Cortex of kidney (tissue), 1 donor: ENCODE measurements at places on chromosomes 1 and 21.

DNA sequence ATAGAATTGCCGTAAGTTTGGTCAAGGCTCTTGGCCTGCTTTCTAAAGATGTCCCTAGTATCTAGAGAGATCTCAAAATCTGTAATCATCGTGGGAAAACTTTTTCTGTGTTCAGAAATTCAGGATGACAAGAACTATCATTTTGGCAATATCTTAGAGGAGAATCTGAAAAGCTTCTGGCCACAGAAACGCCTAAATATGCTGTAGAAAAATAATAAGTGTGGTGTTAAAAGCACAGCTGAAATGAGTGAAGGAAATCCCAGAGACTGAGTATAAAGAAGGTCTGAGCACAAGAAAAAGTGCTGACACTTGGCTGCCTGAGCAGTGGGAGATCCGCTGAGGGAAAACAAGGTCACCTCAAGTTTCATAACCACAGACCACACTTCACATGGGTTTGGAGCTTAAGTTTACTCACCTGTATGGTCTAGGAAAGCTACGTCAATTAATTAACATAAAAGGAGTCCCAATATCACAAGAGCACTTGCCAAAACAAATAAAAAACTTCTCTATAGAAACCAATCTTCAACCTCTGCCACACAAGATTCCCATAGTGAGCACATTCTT is 235.2 kb upstream of the IRF2BP2 start:
- DNase-seq, result no peak

DNA sequence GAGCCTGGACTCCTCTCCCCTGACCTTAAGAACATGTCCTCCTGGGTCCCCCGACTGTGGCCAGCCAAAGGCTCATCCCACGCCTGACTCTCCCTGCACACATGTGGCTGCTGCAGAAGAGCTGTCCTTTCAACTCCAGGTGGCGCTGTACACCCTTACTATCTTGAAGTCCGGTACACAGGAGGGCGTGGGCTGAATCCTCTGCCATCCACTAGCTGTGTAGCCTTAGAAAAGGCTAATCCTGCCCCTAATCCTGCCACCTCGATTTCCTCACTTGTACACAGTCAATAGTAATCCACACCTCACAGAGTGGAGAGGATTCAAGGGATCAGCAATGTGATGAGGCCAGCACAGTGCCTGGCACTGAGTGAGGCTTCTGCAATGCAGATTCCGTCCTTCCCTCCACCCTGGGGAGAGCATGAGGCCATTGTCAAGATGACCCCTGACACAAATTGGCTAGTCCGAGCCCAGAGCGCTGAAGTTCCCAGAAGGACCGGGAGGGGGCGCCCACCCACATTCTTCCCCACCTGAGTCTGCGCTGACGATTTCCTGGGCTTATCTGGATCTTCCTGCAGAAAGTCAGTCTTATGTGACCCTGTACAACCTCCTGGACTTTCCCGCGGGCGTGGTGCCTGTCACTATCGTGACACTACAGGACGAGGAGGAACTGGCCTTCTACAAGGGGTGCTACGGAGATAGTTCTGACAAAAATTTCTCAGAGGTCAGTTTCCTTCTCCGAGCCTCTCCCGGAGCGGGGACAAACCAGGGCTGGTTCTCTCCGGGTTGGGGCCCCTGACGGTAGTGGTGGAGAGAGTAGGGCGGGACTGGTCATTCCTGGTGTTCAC is 47.1 kb upstream of the DMBX1 start:
- no peak for DNase-seq

DNA sequence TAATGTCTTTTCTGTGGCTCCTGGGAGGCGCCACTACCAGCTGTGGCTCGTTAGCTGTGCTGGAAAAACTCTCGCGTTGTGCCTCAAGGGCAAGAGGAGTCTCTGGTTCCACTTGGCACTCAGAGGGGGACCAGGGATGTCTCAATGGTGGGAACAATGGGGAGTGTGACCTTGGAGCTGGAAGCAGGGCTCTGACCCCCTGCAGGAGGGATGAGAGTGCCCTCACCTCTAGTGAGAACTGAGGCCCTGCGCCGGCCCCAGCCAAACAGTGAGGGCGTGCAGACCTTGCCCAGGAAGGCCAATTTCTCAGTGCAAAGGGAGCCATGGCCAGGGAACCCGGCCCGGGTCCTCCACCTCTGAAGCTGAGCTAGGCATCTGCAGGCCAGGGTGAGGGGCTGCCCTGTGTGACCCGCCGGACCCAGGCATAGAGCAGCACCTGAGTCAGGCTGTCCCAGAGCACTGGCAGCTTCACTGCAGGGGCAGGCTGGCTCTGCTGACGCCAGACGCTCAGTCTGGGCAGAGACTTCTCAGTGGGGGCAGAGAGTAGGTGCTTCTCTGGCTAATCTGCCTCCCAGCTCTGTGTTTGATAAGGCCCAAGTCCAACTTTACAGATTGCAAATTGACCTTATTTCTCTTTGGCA is 1.8 kb downstream of the RD3 start:
- no peak for DNase-seq

DNA sequence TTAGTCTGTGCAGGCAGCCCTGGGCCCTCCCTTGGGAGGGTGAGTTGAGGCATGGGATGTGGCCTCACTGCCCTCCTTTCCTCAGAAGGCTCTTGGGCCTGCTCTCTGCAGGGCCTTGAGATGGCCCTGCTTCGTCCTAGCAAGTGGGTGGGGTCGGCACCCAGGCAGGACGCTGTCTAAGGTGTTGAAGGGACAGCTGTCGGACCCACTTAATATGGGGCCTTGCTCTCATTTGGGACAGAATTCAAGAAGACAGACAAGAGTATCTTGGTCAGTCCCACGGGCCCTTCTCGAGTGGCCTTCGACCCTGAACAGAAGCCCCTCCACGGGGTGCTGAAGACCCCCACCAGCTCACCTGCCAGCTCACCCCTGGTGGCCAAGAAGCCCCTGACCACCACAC is 26.0 kb upstream of the PDXK start:
- no peak for DNase-seq

DNA sequence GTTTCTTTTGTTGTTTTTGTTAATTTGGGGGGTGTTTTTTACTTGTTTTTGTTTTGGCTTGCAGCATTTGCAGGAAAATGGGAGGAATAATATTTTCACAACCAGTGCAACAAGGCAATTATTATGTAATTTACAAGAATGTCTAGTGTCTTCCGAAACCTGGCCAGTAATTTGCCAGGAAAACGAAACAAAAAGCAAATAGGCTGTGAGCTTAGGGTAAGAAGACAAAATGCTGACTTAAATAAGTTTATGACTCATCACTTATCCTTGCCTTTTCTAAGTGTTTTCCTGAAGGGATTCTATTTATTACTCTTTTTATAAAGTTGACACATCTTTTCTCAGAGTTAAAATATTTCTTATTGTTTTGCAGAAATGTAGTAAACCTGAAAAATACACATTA is 49.8 kb downstream of the KCNT2 start:
- no peak for DNase-seq

DNA sequence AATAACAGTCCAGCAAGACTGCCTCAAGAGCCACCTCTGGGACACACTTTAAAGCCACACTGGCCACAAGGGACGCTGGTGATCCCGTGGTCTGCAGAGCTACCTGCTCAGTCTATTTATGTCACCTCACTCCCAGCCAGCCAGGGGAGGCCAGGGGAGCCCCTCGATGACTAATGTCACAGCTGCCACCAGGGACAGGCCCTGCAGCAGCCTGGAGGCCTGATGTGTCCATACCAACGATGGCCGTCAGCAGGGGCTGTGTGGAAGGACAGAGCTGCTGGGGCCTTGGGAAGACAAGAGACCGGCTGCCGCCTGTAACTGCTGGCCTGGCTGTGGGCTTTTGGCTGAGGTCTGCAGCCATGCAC is 71.0 kb downstream of the SIK1 start:
- no peak for DNase-seq

- no peak for DNase-seq
Measured at GRCh38 chr1:234970401-234970730, 158.3 kb downstream of the TOMM20 start.

- no peak for DNase-seq
Measured at GRCh38 chr1:155984341-155984740, 6.0 kb upstream of the ARHGEF2 start.

DNA sequence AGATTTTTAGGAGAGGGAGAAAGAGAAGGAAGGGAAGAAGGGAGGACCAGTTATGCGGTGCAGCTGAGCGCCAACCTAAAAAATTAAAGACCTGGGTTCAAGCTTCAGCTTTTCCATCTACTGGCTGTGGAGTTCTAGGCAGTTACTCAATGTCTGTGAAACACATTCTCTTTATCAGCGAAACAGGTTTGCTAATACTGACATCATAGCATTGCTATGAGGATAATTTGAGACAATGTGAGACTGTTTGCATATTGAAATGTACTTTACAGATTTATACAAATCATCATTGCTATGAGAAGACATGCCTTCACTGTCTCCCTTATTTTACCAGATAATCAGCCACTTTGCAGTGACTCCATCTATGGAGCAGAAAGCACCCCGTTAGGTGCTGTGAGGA is 222.9 kb upstream of the SGIP1 start:
- no peak for DNase-seq

DNA sequence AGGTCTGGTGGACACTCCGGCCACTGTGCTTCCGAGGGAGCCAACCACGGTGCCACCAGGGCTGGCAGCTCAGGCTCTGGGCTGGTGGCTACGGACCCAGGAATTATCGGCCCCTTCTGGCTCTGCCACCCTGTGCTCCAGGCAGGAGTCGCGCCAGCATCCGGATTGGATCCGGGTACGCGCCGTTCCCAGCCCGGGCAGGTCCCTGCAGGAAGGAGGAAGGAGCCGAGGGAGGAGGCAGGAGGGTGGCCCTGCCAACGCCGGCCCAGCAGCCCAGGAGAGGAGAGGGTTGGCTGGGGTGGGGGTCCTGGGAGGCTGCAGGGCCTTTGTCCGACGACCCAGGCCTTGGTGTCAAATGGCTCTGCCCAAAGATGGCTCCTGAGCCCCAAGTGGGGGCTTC is 160.5 kb downstream of the CASZ1 start:
- no peak for DNase-seq

GRCh38 chr1:31199949-31200348 is 39.7 kb downstream of the NKAIN1 start:
- DNase-seq, result no peak

- DNase-seq, result no peak
Measured at GRCh38 chr1:175514387-175514953, 228.9 kb downstream of the TNR start.

GRCh38 chr1:192737306-192737705 is 71.5 kb upstream of the RGS2 start:
- DNase-seq, result no peak
